Activated T-cell treated with anti-CD3 and anti-CD28 coated beads for 24 hours (primary cell): ENCODE measurements at places on chromosomes 16 and 17.

DNA sequence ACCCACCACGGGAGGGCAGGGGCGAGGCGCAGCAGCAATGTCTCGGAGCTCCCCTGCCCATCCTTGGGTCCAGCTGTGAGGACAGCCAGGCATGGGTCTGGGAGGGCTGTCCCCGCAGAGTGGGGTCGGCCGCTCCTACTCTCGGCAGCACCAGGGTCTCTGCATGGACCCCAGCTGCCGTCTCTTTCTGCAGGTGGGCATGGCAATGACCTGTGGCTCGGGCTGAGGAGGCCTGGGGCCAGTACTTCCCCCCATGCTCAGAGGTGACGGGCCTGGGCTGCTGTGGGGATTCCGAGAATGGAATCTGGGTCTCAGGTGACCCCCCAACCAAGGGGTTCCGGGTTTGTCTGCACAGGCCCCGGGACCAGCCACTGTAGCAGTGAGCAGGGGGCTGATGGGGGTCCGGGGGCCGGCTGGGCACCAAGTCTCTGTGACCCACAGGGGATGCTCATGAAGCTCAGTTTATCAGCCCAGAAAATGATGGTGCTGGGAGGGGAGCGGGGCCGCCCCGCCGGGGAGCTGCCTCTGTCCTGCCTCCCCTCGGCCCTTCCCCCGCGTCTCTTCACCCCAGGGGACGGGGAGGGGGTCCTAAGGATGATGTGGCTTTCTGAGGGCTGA, 23.5 kb downstream of the CACNA1H start:
- DNase-seq: no peak

DNA sequence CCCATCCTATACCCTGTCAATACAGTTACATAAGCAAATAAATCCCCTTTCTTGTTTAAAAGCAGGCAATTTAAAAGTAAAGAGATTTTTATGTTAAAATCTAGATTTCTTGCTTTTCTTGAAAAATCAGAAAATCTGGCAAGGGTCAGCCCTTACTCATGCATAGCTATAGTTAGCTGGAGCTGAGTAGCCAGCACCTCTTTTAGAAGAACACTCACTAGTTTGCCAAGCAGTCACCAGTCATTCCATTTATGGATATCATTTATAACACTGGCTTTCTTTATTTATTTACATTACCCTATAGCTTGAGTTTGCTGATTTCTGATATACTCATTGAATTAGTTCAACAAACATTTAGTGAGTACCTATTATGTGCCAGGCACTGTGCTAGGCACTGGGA, 45.7 kb downstream of the NXPH3 start:
- no peak for DNase-seq

- no peak for DNase-seq
Observed at GRCh38 chr17:57468932-57469775, 212.8 kb downstream of the MSI2 start.

GRCh38 chr16:50297301-50298074, 31.1 kb downstream of the ADCY7 start:
- DNase-seq: no peak

GRCh38 chr16:77273-77806, 685 bp upstream of the MPG start:
- DNase-seq: peak; percentile 12

DNA sequence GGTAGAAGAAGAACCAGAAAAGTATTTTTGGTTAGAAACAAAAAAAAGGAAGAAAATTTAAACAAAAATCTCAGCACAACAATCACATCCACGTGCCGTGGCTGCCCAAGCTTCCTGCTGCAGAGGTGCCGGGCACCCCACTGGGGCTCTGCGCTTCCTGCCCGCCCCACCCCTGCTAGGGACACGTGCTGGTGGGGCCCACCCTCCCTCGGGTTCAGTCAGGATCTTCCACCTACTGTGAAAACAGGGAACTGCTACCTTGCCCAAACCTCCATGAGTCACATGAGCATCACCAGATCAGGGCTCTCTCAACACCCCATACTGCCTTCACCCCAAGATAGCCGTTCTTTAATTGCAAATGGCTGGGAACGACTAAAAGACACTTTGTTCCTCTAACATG, 24.4 kb upstream of the CYTH1 start:
- no peak for DNase-seq

DNA sequence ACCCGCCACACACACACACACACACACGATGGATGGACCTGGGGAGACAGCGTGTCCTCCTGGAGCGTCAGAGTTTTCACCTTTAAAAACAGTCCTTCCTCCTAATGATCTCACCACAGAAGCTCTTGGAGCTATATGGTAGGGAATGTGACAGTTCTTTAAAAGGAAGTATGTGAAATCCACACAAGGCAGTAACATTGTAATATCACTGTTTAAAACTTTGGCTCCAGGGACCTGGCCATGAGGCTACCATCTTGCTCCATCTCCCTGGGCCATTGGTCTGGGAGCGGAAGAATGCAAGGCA, 302.4 kb downstream of the SOX9 start:
- DNase-seq: no peak

- peak; percentile 20 for DNase-seq
Observed at GRCh38 chr16:14071576-14072271, 605 bp downstream of the MRTFB start.

GRCh38 chr17:82175951-82176350, 36.7 kb downstream of the CCDC57 start:
- no peak for DNase-seq

DNA sequence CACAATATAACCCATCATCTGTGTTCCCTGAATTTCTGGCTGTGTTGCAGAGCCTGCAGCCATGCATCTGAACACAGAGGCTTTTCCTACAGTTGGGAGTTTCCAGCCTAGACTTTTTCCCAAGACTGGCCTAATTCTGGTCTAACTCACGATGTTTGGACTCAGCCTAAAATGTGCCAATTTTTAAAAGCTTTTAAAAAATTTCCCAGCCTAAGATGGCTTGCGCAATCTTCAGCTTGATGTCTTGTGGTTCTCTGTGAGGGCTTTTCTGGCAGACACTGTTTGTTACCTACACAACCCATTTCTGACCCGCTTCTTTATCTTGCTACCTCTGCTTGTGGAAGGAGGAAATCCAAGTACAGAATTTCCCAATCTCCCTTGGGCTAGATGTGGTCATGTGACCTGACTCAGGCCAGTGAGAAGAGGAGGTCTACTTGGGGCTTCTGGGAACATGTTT, 72.7 kb upstream of the GAS7 start:
- no peak for DNase-seq

DNA sequence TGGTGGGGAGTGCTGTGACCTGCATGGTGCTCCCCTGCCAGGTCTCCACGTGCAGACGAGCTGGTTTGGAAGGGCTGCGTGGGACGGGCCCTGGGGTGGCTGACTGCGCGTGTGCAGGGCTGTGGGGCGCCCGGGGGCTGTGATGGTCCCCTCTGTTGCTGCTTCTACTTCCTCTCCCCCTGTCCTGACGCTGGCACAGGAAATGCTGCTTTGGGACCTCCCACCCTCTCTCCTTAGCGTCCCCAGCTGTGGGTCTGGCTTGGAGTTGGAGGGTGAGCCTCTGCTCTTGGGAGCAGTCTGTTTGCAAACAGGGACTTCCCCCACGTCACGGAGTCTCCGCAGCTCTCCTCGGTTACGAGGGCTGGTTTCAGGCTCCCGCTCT, 35.2 kb downstream of the TSC2 start:
- DNase-seq: no peak

DNA sequence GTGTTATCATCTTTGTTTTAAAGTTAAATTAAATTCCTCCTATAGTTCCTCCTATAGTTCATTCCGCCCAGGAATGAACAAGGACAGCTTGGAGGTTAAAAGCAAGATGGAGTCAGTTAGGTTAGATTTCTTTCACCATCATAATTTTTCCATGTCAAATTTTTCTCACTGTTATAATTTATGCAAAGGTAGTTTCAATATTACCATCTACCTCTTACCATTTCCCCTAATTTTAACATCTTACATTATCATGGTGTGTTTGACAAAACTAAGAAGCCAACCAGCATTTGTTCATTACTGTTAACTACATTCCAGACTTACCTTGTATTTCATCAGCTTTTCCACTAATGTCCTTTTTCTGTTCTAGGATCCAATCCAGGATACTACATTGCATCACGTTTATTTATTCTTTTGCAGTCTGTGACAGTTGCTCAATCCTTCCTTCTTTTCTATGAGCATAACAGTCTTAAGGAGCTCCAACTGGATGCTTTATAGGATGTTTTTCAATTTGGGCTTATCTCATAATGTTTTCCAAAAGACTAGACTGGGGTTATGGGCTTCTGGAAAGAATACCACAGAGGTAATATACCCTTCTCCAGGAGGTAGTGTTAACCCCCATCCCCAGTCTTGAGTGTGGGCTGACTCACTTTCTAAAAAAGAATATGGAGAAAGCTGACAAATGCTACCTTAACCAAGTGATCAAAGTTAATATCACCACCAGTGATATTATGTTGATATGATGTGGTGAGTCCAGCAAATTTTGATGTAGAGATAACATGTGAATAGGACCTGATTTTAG, 158.5 kb downstream of the PPM1E start:
- no peak for DNase-seq

DNA sequence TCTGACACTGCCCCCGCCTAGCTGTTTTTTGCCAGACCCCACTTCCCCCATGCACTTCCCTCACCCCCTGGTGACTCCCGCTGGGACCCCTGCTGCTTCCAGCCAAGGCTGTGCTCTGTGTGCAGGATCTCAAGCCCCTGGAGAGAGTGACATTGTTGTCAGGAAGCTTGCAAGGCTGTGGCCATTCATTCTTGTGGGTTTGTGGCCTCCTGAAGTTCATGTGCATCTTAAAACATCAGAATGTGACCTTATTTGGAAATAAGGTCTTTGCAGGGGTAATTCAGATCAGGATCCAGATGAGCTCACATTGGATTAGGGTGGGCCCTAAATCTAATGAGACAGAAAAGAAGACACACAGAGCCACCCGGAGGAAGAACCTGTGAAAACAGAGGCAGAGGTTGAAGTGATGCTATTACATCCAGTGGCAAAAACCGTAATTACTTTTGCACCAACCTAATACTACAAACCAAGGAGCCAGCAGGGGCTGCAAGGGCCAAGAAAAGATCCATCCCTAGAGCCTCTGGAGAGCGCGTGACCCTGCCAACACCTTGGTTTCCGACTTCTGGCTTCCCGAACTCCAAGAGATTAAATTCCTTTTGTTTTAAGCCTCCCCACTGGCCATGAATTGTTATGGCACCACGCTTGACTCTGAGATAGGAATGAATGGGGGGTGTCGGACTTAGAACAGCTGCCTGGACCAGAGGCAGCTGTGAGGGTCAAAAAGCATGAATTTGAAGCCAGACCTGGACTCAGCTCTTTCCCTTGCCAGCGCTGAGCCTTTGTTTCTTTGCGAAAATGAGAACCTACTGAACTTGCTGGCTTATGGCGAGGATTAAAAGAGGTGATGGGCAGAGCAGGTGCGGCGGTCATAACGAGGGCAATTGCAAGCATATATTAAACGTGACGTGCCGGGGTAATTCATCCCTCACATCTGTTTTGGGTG, 75.5 kb downstream of the BMERB1 start:
- DNase-seq: no peak

GRCh38 chr16:68403704-68404103, 44.6 kb downstream of the SMPD3 start:
- DNase-seq: no peak

DNA sequence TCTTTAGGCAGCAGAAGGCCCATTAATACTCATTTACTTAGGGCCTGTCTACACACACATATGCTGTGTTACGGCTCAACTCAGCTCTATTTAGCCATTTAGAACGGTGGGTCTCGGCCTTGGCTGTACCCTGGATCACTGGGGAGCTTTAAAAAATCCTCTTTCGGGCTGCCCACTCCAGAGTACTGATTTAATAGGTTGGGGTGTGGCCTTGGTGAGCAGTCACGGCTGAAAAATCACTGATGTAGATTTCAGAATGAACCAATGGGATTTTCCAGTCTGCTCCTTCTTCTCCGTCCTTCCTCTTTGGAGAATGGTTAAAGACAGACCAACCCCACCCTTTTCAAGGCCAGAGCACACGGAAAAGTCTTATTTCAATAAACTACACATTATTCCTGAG, 223.5 kb downstream of the CCDC182 start:
- no peak for DNase-seq

DNA sequence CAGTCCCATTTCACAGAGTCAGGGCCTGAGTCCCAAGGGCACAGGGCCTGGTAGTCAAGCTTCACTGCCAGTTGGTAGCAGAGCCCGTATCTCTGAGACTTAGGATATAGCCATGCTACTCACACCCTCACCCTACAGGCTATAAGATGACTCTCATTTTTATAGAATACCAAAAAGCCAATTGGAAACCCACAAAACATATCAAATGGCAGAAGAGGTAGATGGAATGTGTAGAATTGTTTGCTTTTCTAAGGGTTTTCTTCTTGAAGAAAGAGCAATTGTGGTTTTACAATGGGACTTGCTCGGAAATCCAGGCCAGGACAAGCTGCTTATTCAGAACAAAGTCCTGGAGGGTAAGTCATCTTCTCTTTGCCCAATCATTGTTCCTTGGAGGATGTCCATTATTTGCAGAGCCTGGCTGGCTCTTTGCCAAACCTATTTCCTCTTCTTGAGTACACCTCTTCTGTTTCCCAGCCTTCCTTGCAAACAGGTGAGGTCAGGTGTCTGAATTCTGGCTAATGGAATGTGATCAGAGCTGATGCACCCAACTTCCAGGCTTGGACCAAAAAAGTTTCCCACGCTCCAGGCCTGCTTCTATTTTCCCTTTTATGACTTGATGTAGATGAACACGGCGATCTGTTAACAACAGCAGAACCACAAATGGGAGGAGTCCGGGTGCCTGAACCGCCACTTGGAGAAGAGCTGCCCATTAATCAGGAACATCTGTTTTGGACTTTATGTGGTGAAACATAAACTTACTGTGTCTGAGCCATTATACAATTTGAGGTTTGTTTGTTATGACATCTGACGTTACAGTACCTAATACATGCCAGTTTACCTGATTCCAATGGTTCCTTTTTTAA, 16.9 kb upstream of the CCL22 start:
- no peak for DNase-seq

DNA sequence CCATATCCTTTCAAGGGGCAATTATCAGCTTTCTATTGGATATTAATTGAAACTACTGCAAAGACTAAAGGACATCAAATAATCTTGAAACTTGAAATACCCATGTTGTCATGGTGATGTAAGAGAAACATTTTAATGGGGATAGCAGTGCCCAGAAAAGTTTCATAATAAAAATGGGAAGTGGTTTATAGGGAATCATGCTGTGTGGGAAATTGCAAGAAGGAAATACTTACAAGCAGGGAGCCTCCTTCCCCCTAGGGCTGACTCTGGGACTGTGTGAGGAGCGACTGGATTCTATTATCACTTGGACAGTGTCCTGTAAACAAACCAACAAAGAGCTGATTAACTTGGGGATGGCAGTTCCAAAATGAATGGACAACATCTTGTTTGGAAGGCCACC, 1393.1 kb upstream of the GOT2 start:
- DNase-seq: no peak

DNA sequence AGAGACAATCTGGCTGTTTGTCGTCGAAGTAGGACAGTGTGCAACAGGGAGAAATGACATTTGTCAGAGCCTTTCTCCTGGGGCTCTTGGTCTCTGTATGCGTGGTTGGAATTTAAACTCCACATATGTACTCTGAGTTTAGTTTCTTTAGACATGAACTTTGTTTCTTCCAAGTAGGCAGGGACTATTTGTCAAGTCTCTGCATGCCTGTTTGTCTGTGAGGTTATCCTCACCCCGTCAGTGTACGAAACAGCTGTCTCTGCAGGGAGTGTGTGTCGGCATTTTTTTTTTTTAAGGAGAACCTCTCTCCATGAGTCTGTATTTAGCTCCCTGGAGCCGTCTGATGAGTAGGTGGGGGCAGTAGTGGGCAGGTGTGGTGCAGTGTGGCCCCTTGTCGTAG, 29.7 kb downstream of the NDEL1 start:
- DNase-seq: no peak

- peak; percentile 72 for DNase-seq
Observed at GRCh38 chr17:50200457-50201275, 765 bp downstream of the COL1A1 start.

GRCh38 chr17:28240688-28241340, 78.2 kb upstream of the TMEM97 start:
- DNase-seq: no peak
